Suprapubic skin (tissue), 4 donors: ENCODE measurements at places on chromosomes 12 and 14.

DNA sequence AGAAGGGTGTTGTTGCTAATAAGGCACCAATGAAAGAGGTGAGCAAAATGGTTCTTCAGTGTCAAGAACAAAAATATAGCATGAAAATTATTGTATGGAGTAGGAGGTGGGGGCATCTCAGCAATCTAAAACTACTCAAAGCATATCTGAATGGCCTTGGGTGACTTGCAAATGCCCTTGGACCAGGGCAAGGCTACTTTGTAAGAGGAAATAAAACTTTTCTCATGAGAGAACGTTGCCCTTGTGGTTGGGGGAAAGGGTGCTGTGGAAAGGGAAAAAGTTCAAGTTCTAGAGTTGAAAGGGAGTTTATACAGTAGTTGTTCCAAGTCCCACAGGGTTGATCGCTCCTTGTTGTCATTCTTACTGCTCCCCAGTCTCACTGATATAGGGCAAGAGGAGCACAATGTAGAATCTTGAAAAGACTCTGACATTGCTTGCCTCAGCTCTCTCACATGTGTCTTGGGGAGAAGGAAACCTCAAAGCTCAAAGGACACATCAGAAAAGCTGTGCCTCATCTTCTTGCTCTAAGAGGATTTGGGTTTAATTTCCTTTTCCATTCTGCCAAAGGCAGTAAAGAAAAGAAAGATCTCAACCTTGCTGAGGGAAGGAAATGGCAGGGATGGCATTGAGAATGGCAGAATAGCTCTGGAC, 270.5 kb downstream of the DUSP6 start:
- no peak for DNase-seq
- H3K4me3 ChIP-seq = no peak overlapping the region
- no peak overlapping the region for H3K27ac ChIP-seq
- no peaks in the 10 kb centered on the region for H3K27me3 ChIP-seq
- H3K4me1 ChIP-seq = no peaks in the 10 kb centered on the region

- no peaks in the 10 kb centered on the region for H3K36me3 ChIP-seq
- no peak overlapping the region for H3K27ac ChIP-seq
- no peak for DNase-seq
- no peaks in the 10 kb centered on the region for H3K4me1 ChIP-seq
These were observed 48.5 kb upstream of the CSRP2 start for GRCh38 chr12:76927170-76927784.

GRCh38 chr12:126337556-126338441, 1272.6 kb downstream of the AACS start:
- H3K36me3 ChIP-seq = no peaks in the 10 kb centered on the region
- H3K27me3 ChIP-seq = no peaks in the 10 kb centered on the region
- H3K27ac ChIP-seq = no peak overlapping the region
- H3K4me3 ChIP-seq = no peak overlapping the region
- no peak for DNase-seq
- no peaks in the 10 kb centered on the region for H3K4me1 ChIP-seq

- H3K27me3 ChIP-seq = peaks cover 42% of the 10 kb centered on the region
- H3K4me3 ChIP-seq = no peak overlapping the region
- no peak overlapping the region for H3K27ac ChIP-seq
These were observed 53.6 kb upstream of the BCL11B start for GRCh38 chr14:99325591-99325990.

DNA sequence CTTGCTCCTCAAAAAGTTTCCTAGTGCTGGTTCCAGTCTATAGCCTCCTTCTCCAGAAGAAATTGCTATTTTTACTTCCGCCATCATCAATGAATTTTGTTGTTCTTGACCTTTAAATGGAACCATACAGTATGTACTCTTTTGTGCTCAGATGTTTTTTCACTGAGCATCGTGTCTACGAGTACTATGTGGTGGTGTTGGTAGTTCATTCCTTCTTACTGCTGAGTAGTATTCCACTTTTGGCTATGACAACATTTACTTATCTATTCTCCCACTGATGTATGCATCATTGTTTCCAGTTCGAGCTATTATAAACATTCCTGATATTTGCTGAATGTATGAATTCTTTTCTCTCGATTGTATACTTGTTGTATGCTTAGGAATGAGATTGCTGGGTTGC, 28.6 kb downstream of the SLC2A14 start:
- DNase-seq = no peak
- no peaks in the 10 kb centered on the region for H3K36me3 ChIP-seq

DNA sequence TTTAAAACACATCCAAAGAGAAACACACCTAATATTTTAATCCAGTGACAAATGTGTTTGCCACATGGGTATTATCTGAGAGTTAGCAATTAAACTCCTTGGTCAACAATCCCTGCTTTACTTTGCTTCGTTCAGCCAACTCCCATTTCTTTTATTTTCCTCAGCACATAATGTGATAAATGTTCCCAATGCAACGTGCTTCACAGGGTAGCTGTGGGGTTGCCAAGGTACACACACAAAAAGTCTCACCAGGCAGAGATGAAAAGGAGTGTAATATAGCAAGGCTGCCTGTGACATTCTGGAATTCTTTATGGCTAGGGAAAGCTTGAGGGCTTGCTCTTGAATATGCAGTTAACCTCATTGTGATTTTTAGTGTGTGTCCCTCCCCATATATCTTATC, 208.0 kb upstream of the DIO2 start:
- no peak overlapping the region for H3K4me3 ChIP-seq
- no peaks in the 10 kb centered on the region for H3K4me1 ChIP-seq
- no peaks in the 10 kb centered on the region for H3K36me3 ChIP-seq
- DNase-seq = no peak

DNA sequence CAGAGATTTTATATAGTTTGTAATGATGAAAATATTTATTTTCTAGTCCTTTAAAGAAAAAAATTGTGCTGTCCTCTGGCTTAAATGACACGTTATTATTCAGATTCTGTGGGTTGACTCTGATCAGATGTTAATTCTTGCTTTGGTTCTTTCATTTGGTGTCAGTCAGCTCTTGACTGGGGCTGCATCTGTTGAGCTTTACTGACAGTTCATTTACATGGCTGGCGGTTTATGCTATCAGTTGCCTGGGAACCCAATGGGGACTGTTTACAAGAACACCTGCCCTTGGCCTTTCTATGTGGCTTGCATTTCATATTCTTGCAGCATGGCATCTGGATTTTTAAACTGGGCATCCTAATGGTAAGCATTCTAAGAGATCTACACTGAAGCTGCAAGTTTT, 667.1 kb upstream of the FBXO33 start:
- H3K4me3 ChIP-seq = no peak overlapping the region
- no peaks in the 10 kb centered on the region for H3K36me3 ChIP-seq
- H3K4me1 ChIP-seq = no peaks in the 10 kb centered on the region
- H3K27ac ChIP-seq = no peak overlapping the region

DNA sequence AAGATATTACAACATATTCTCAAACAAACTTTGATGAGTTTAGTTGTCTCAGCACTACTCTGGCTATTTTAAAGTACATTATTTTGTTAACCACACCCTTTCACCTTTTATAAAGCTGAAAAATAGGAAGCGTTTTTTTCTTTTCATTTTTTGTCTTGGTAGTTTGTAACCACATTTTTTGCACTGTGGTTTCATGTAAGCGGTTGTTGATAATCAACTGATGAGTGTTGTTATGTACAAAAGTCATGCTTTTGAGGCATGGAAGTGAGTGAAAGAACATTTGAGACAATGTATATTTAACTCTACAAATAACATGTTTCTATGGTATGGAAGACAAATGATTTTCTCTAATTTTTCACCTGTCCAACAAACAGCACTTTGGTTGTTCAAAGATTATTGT, 52.1 kb upstream of the ATP2B1 start:
- no peak for DNase-seq
- H3K27ac ChIP-seq = no peak overlapping the region
- H3K4me1 ChIP-seq = peaks cover 15% of the 10 kb centered on the region
- H3K27me3 ChIP-seq = no peaks in the 10 kb centered on the region
- no peak overlapping the region for H3K4me3 ChIP-seq

DNA sequence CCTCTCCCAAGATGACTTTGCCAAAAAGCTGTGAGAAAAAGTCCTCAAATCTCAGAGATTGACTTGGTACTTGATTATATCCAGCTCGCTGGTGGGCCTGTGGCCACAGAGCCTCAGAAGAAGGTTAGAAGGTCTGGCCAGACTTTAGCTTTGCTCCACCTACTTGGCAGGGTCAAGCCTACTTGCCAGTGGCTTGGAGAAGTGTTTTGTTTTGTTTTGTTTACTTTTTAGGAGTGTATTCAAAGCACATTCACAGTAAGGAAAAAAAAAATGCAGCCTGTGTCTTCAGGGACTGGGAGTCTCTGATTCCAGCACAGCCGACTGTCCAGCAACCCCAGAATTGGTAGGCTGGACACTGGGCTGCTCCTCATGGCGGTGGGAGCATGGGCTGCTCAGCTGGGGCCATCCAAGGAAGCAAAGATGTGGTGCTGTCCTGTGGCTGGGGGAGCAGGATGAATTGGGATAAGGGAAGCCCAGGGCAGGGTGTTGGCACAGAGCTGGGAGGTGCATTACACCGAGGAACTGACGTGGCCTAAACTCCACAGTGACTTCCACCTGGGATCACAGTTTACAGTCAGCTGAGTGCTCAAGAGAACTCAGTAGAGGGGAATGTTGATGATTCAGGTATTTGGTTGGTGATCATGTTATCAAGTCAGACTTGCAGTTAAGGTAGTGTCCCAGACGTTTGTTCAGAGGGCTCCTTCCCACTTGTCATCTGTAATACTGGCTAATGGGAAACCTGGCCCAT, 73.5 kb downstream of the PPP2R5C start:
- peaks cover 26% of the 10 kb centered on the region for H3K4me1 ChIP-seq
- no peaks in the 10 kb centered on the region for H3K27me3 ChIP-seq
- H3K27ac ChIP-seq = no peak overlapping the region
- H3K4me3 ChIP-seq = no peak overlapping the region
- H3K36me3 ChIP-seq = no peaks in the 10 kb centered on the region

DNA sequence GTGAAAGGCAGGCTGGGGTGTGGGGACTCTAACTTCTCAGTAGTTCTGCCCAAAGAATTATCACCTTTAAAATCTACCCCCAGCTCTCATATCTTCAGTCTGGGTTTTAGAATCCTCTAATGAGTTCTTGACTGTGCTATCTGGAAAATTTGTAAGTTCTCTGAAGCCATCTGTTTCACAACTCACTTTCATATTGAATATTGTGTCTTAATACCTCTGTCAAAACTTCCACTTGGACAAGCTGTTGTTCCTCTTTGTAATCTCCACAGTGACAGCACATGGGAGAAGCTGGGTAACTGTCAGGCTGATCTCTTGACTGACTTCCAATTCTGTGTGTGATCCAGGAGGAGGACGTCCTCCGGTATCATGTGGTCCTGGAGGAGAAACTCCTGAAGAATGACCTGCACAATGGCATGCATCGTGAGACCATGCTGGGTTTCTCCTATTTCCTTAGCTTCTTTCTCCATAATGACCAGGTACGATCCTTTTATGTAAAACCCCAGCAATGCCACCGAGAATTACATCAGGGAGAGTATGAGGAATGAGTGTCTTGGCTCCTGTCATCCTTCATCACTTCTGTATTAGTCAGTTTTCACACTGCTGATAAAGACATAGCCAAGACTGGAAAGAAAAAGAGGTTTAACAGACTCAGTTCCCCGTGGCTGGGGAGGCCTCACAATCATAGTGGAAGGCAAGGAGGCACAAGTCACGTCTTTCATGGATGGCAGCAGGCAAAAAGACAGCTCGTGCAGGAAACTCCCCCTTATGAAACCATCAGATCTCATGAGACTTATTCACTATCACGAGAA, 111.9 kb downstream of the STAB2 start:
- DNase-seq = no peak
- H3K27me3 ChIP-seq = no peaks in the 10 kb centered on the region
- no peaks in the 10 kb centered on the region for H3K4me1 ChIP-seq
- no peak overlapping the region for H3K4me3 ChIP-seq
- H3K36me3 ChIP-seq = no peaks in the 10 kb centered on the region
- no peak overlapping the region for H3K27ac ChIP-seq

GRCh38 chr14:69319911-69320310, 60.0 kb downstream of the GALNT16 start:
- no peak overlapping the region for H3K27ac ChIP-seq
- H3K27me3 ChIP-seq = no peaks in the 10 kb centered on the region
- H3K4me1 ChIP-seq = peaks cover 22% of the 10 kb centered on the region
- no peak for DNase-seq
- H3K36me3 ChIP-seq = no peaks in the 10 kb centered on the region

DNA sequence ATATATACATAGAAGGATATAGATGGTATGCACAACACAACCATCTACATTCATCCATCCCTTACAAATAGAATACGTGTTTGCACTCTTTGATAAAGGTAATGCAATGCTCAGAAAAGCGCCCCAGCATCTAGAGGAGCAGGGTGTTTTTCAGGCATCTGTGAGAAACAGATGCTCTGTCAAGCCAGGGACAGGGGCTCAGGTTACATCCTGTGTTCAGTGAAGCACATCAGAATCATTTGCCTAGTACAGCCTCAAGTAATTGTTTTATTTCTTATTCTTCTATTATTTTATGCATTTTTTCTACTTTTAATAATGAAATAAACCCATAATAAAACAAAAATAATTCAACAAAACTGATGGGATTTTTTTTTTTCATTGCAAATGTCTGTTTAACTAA, 50.5 kb upstream of the HIF1A start:
- no peak for DNase-seq
- H3K4me3 ChIP-seq = no peak overlapping the region
- H3K27ac ChIP-seq = no peak overlapping the region
- H3K4me1 ChIP-seq = peaks cover 29% of the 10 kb centered on the region
- H3K27me3 ChIP-seq = no peaks in the 10 kb centered on the region

- H3K27ac ChIP-seq = no peak overlapping the region
- no peak overlapping the region for H3K4me3 ChIP-seq
- no peak for DNase-seq
- no peaks in the 10 kb centered on the region for H3K36me3 ChIP-seq
- no peaks in the 10 kb centered on the region for H3K27me3 ChIP-seq
These were observed 79.5 kb downstream of the OTOGL start for GRCh38 chr12:80178846-80179245.

DNA sequence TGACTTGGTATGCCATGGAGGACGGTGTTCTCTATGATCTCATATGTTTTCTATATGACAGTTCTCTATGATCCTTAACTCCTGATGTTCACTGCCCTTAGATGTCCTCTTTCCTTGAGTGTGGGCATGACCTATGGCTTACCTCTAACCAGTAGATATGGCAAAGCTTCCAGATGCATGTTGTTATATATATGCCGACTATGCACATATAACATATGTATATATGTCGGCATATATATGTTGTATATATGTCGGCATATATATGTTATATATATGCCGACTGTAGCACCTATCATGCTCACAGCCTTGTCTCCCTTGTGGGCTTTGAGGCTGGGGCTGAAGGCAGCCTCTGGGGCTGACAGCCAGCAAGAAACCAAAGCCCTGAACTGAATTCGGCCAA, 106.0 kb downstream of the GRIP1 start:
- H3K4me3 ChIP-seq = no peak overlapping the region
- no peaks in the 10 kb centered on the region for H3K27me3 ChIP-seq

- H3K4me3 ChIP-seq = no peak overlapping the region
- H3K27ac ChIP-seq = no peak overlapping the region
- H3K27me3 ChIP-seq = no peaks in the 10 kb centered on the region
- H3K36me3 ChIP-seq = no peaks in the 10 kb centered on the region
These were observed 7.1 kb upstream of the IFNG-AS1 start for GRCh38 chr12:67982164-67982563.
